ENCODE measurements at places on chromosomes 3 and 15.

DNA sequence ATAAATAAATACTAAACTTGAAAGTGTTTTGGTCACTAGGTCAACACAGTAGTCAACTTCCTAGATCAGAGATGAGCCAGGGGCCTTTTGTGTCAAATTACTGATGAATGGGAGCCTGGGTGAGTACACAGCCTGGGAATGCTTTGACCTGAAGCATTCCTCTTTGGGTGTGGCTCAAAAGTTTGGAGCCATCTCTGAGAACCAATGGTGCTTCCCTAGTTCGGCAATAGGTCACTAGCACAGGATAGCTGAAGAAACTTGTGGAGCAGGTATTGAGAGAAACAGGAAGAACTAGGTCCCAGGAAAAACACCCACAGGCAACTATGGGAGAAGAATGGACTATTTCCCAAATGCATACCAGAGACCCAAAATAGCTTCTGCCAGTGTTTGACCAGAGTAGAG is 56.6 kb upstream of the PLXND1 start:
- no peak for DNase-seq

- no peak for DNase-seq
Measured at GRCh38 chr3:18297126-18297525, 128.0 kb downstream of the SATB1 start.

DNA sequence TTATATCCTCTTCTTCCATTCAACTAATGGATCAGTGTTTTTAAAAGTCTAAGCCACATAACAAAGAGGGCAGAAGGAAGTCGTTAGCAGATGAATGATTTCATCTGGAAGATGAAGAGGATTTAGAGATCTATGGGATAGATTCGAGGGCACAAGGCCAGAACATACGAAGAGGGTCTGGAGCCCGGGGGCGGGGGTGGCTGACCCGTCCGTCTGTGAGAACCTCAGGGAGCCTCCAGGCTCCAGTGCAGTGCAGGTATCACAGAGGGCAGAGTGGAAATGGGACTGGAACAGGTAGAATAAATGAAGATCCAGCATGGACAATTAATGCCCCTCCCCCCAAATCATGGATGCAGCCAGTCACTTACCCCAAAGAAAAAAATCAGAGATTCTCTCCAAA is 1.5 kb upstream of the GOLGA8B start:
- DNase-seq, result no peak

DNA sequence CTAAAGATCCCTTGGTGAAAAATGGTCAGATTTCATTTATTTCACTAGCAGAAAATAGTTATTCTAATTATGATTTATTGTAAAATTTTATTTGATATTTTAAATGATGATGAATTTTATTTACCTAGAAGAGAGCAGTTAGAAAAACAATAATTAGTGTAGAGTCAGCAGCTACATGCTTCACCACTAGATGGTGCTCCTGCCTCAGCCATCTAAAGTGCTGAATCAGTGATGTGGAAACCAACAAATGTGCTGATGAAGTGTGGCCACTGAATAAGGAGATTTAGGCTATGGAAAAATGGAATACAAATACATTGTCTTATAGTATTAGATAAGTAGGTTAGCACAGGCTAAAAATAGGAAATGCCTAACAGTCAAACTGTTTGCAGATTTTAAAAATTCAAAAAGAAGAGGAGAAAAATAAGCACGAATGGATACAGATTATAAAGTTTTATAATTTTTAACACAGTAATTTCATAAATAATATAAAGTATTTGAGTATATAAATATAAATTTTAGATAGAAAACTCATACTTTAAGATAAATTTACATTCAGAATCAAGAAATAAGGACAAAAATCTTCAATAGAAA is 109.8 kb downstream of the PPP2R3A start:
- peak; percentile 89 for DNase-seq

DNA sequence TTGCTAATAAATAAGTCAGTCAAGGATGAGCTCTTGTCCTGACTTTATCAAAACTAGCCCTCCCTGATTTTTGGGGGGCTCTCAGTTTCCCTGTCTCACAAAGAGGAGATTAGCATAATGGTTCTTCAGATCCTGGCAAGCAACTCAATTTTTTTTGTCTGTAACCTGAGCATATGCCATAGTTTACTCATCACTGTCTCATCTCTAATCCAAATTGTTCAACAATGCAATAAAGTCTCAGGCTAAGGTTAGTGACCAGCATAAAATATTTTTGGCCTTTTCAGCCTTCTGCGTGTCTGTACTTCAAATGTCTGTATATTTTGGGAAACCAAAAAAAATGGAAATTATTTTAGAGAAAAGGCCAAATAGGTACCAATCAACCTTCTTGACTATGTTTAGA is 465.6 kb upstream of the TPRG1 start:
- no peak for DNase-seq

- no peak for DNase-seq
Measured at GRCh38 chr3:157467200-157467599, 30.6 kb downstream of the PTX3 start.

Data from hematopoietic multipotent progenitor cell treated with erythropoietin and hydrocortisone succinate and interleukin-3 and kit ligand, for 4 days (in vitro differentiated cells).